Activated naive CD4-positive, alpha-beta T cell treated with Interleukin-2 at 50 U/mL for 16 hours (primary cell): ENCODE measurements at places on chromosomes 7 and 10.

GRCh38 chr7:49580761-49581160 lies 192.7 kb upstream of the VWC2 start:
- no peak for DNase-seq

GRCh38 chr7:100221231-100221718 lies 1.5 kb downstream of the PVRIG start:
- DNase-seq, result peak; percentile 84

GRCh38 chr10:61097026-61097425 lies 153.0 kb upstream of the RHOBTB1 start:
- no peak for DNase-seq

GRCh38 chr10:22669163-22669711 lies 45.1 kb downstream of the PIP4K2A start:
- DNase-seq, result no peak

- DNase-seq, result no peak
These were observed 5.0 kb downstream of the EPHB6 start for GRCh38 chr7:142859829-142860228.

- no peak for DNase-seq
These were observed 109.2 kb downstream of the STRA8 start for GRCh38 chr7:135342887-135343286.

DNA sequence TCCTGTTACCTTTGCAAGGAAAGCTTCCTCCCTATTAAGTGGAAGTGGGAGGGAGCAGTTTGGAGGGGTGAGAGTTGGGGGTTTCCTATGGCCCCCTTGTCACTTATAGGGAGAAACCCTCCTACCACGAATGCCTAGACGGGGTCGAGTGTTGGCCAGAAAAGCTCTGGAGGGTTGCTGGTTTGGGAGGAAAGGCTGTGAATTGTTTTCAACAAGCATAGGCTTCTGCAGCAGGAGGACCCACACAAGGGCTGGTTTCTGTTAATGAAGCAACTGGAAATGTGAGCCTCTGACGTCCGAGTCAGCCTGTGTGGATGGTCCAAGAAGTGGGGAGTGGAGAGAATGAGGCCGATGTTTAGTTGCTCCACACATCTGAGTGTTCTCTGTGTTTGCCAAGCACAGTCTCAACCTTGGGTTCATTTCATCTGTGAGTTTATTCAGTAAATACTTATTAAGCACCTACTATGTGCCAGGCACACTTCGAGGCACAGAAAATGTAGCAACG lies 37.3 kb upstream of the LEP start:
- DNase-seq, result no peak

GRCh38 chr10:46298477-46299285 lies 11.9 kb downstream of the ANTXRL start:
- peak; percentile 1 for DNase-seq

DNA sequence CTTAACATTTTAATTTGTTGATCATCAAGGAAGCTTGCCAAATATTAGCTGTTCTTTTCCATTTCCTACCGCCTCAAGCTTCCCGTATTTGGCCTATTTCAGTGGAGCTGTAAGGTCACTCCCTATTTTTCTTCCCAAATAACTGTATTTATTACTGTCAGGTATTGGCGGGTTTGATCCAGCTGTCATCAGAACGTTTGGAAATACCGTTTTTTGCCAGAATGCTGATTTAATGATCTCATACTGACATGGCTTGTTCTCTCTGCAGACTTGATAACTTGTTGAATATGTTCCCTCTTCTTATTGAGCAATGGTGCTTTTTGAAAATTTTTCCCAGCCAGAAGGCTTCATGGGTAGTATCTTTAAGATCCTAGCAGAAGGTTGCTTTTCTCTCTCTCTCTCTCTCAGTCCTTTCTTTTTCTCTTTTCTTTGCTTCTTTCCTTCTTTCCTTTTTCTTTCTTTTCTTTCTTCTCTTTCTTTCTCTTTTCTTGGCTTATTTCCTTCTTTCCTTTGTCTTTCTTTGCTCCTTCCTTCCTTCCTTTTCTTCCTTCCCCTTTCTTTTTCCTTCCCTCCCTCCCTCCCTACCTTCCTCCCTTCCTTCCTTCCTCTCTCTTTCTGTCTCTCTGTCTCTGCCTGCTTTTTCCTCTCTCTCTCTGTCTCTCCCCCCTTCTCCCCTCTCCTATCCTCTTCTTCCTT lies 42.1 kb downstream of the CUX1 start:
- DNase-seq, result no peak

- peak; percentile 25 for DNase-seq
These were observed 84.9 kb upstream of the ADRB1 start for GRCh38 chr10:113958631-113959382.

DNA sequence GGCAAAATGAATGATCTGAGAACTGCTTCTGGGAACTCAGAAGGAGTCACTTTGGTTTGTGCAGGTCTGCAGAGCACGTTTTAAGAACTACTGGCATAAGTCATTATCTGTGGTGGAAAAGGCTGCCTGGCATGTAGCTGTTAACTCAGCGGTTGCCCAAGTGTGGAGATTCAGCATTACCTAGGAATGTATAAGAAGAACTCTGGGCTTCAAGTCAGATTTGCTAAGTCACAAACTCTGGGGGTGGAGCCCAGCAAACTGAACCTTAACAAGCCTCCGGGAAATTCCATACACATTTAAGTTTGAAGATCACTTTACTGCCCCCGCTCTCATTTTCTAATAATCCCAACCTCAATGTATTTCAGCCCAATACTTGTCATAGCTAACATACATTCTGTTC lies 31.1 kb downstream of the PLXDC2 start:
- no peak for DNase-seq

- DNase-seq, result peak; percentile 53
These were observed 86.4 kb downstream of the FAM53B start for GRCh38 chr10:124657806-124658205.

- no peak for DNase-seq
These were observed 110.4 kb downstream of the HIPK2 start for GRCh38 chr7:139667377-139667776.

DNA sequence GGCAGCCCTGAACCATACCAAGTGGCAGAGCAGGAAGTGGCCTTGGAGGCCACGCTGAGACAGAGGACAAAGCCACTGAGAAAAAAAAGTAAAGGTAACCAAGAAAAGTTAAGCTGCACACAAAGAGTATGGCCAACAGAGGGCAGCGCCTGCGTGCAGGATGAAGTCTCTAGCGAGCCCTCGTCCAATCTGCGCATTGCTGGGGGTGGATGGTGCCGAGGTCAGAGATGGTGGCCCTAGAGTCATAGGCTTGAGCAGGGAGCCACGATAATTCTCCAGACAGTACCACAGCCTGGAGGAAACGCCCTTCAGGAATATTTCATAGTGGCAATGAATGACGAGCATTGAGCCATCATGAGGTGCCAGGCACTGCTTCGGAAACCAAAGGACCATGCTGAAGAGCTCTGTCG lies 9.7 kb downstream of the ATP6V0E2 start:
- DNase-seq, result peak; percentile 46

DNA sequence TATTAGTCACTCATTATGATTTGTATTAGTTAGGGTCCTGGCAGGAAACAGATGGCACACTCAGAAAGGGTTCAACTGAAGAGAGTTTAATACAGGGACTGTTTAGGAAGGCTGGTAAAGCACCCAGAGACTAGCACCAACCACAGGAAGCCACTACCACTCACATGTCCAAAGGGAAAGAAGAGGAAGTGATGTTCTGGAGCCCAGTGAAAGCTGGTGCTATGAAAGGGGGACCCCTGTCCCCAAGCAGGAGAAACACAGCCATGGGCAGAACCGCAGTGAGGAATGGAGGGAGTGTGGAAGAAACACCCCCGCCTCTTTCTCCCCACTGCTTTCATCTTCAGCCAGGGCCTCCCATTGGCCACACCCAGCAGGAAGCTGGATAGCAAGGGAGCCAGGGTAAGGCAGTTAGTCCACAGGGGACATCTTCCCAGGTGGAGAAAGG lies 3.2 kb upstream of the VSIR start:
- DNase-seq, result no peak

DNA sequence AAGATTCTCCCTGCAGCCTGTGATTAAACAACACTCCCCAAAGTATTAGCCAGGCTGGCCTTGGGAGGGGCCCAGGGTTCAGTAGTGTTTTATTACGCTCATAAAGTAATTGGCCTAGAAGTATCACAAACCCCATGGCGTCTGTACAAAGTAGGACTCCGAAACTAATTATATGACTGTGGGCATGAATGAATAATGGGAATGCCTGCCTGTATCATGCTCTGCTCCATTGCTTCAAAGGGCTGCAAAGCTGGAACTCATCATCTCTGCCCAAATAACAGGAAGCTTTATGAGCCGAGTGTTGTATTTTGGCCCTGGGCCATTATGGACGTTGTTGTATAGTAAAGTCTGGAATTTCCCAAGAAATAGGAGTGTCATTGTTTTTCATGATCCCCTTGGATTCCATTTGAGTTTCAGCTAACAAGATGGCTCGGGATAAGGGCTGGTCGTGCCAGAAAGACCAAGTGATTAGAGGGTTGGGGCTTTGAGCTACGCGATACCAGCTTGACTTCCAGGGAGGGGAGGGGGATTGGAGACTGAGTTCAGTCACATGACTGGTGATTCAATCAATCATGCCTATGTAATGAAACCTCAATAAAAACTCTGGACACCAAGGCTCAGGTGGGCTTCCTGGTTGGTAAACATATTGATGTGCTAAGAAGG lies 65.3 kb upstream of the NPTX2 start:
- no peak for DNase-seq

GRCh38 chr10:78203915-78204818 lies 170.5 kb downstream of the RPS24 start:
- DNase-seq, result no peak

- no peak for DNase-seq
These were observed 1075.0 kb downstream of the NRG3 start for GRCh38 chr10:82949816-82950575.

DNA sequence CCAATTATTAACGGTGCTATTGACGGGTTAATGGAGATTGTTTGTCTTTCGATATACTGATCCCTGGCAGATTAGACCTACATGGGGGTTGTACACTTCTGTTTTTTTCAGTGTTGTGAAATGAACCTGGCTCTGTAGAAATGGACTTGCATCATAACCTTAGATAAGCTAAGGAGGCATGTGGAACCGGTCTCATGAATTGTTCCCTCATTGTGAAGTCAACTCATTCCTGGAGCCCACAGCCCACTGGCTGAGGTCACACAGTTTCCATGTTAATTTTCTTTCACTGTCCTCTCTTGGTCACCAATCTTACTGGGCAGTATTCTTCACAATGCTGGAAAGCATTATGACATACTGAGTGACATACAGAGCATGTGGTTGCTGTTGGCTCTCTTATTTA lies 202.8 kb downstream of the BMPER start:
- DNase-seq, result no peak

DNA sequence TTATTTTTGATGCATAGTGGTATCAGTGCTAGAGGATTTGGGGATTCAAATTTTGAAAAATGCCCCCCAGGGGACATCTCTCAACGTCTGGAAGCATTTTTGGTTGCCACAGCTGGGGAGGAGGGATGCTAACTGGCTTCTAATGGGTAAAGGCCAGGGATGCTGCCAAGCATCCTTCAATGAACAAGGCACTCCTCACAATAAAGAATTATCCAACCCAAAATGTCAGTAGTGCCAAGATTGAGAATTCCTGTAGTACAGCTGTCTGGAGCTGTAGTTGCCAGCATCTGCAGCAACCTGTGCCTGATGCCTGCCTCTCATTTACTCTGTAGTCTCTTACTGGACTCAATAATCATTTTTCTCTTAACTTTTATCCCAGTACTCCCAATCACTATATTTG lies 53.5 kb downstream of the SEPTIN7 start:
- no peak for DNase-seq

DNA sequence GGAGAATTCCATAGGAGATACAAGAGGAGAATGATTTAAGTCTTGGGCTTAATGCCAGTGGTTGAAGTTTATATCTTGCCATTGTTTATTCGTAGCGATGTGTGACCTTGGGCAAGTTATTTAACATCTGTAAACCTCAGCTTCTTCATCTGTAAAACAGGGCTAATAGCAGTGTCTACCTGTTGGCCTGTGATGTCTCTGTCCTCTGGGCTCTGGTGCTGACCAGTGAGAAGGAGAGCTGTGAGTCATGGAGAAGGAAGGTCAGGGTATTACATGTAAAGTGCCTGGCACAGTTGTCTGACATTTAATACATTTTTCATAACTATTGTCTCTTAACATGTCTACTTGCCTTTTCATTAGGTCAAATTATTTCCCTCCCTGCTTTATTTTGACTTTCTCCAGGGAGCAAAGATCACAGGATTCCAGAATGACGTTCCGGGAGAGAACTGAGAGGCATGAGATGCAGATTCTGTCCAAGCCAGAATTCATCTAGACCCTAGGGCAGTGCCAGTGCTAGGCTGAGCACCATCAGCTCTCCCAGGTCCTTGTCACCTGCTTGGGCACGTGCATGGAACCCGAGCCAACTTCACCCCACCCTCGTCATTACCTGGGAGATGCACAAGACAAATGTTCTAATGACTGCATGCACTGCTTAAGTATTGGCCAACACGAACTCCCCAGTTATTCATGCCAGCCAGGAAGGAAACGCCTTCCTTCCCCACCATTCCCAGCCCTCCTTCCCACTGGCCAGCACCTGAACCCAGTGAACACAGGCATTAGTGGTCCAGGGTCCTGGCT lies 187.9 kb downstream of the DPY19L1 start:
- no peak for DNase-seq

DNA sequence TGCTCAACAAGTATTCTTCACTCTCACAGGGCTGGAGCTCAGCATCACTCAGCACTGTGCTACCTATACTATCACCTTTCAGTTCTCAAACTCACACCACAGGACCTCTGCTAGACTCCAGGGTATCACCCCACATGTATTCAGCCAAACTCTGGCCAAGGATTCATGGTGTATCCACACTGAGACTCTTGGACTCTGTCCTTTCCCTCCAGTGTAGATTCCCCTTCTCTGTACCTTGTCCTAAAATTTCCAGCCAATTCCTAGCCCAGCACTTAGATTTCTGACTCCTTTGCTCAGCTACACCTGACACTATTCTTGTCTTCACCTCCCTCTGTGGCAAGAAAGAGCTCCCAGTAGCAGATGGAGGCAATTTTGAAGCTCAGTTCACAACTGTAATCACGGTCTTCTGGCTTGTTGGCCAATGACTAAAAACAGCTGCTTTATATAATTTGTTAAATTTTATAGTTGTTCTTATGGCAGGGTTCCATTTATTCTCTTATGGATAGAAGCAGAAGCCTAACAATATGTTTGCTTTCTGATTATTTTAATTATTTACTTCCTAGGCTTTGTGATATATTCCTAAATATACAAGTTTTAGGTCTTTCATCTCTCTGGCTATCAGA lies 258.8 kb downstream of the THSD7A start:
- no peak for DNase-seq

- no peak for DNase-seq
These were observed 402.9 kb upstream of the FOXK1 start for GRCh38 chr7:4279216-4279615.

DNA sequence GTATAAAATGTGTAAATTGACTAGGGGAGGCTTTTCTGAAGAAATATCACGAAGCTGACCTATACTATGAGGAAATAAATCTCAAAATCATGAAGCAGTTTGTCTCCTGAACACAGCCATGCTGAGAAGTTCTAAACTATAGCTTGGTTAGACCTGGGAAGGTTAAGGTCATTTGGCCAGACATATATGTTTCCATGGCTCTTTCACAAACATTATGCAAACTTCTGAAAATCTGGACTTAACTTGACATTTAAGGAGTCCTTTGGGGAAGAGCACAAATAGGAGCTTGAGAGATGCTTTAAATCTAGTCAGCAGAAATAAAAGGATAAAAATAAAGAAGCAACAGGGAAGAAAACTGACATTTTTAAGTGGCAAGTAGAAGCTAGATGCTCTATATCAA lies 115.9 kb upstream of the MEOX2 start:
- no peak for DNase-seq

- no peak for DNase-seq
These were observed 37.1 kb downstream of the PRTFDC1 start for GRCh38 chr10:24915304-24915703.
